GM12878 (cell line): ENCODE measurements at places on chromosomes 2 and 18. TPM values are rescaled to one million over a fixed set of nuclear protein-coding genes. Genes with fewer than 3 reads are reported as not detected.

TEX44 gene
- polyA plus RNA-seq = not detected in 2 replicates

ZNF892 gene
- polyA plus RNA-seq = 0.08 TPM in 1 of 2 replicates, not detected in the other

CHRND gene
- polyA plus RNA-seq = not detected in 2 replicates

MC4R gene
- polyA plus RNA-seq = not detected in 2 replicates

MYO7B gene
- 0.81 and 0.92 TPM in 2 replicates for polyA plus RNA-seq

CHCHD5 gene
- 99.4 and 104 TPM in 2 replicates for polyA plus RNA-seq

SERPINB10 gene
- 12.0 and 13.0 TPM in 2 replicates for polyA plus RNA-seq

PLGLB1 gene
- polyA plus RNA-seq = 0.41 and 1.5 TPM in 2 replicates

GPR45 gene
- not detected in 2 replicates for polyA plus RNA-seq

CACNB4 gene
- 7.5 and 8.9 TPM in 2 replicates for polyA plus RNA-seq

TBC1D8 gene
- polyA plus RNA-seq = 4.0 and 4.2 TPM in 2 replicates

TRIM43 gene
- polyA plus RNA-seq = not detected in 2 replicates

UNC50 gene
- polyA plus RNA-seq = 75.9 and 76.3 TPM in 2 replicates

SCN7A gene
- not detected in 2 replicates for polyA plus RNA-seq

PSMA8 gene
- polyA plus RNA-seq = not detected in 2 replicates

CFAP65 gene
- not detected in 2 replicates for polyA plus RNA-seq

TRAK2 gene
- 10.9 and 14.1 TPM in 2 replicates for polyA plus RNA-seq

REG1B gene
- polyA plus RNA-seq = not detected in 2 replicates

GNAL gene
- polyA plus RNA-seq = 0.37 and 0.39 TPM in 2 replicates

LCT gene
- polyA plus RNA-seq = 0.06 TPM in 1 of 2 replicates, not detected in the other

ARHGAP15 gene
- polyA plus RNA-seq = 60.6 and 72.7 TPM in 2 replicates

OTOS gene
- not detected in 2 replicates for polyA plus RNA-seq

ANKRD62 gene
- polyA plus RNA-seq = not detected in 2 replicates

EVX2 gene
- polyA plus RNA-seq = not detected in 2 replicates

NEU2 gene
- not detected in 2 replicates for polyA plus RNA-seq

BMP10 gene
- not detected in 2 replicates for polyA plus RNA-seq

FLACC1 gene
- polyA plus RNA-seq = 0.48 TPM in 1 of 2 replicates, not detected in the other

GRB14 gene
- polyA plus RNA-seq = not detected in 2 replicates

PARD3B gene
- polyA plus RNA-seq = not detected in 2 replicates
